Neural progenitor cell (in vitro differentiated cells): ENCODE measurements at places on chromosomes 12 and 14.

DNA sequence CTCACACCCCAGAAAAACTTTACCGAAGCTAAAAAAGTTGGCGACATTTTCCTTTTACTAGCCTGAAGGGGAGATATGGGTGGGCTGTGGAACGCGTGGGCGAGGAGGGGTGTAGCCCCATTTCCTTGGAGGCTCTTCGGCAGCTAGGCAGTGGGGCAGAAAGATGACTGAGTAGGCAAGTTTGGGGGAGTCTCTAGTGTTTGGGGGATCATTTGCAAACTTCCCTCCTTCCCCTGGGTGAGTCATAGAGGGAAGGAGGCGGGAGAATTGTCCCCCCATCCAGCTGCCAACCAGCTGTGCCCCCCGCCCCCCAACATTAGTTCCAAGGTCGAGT, 2.3 kb downstream of the GLI1 start:
- no peak for DNase-seq

- no peak for DNase-seq
These were observed 46.2 kb upstream of the RIMBP2 start for GRCh38 chr12:130762319-130762675.

DNA sequence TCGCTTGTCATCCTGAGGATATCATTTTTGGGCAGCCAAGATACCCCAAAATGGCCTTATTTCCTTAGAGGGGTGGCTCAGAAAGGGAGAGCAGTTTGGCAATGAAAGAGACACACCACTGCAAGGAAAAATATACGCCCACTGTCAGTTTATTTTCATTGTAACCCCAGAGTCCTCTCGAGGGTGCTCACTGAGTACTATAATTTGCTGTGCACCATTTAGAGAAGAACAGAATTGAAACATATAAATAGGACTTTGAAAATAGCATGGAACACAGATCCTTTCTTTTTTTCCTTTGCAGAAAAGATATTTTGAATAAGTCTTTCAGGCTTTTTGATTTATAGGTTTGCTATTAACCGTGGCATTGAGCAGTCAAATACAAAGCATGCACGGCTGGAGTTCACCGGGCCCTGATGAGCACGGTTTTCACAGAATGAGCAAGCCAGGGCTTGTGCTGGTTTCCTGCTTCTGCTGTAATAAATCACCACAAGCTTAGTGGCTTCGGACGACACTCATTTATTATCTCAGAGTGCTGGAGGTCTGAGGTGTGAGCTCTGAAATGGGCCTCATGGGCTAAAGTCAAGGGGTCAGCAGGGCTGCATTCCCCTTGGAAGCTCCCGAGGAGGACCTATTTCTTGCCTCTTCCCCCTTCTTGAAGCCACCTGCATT, 152.3 kb downstream of the ZNF664 start:
- no peak for DNase-seq

DNA sequence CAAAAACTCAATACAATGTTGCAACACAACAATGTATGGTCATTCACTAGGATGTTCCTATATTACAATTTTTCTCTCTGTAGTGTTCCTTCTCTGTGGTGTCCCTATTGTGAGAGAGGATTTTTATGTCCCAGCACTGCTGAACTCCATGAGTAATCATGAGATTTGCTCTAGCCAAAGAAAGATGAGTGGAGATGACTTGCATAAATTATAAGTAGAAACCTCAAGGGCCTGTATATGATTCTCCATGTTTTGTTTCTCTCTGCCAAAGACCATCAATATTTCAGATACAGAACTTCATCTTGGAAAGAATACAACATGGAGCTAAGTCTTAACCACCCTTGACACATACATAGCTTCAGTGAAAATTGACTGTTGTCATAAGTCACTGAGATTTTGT, 579.1 kb downstream of the TMTC2 start:
- no peak for DNase-seq

GRCh38 chr12:27614386-27614785, 81.9 kb upstream of the REP15 start:
- DNase-seq = no peak
